ENCODE measurements at places on chromosomes 3 and 15. TPM values are rescaled to one million over a fixed set of nuclear protein-coding genes. Genes with fewer than 3 reads are reported as not detected.

- no peak for DNase-seq
Observed at GRCh38 chr15:95459273-95459672, 871.2 kb upstream of the NR2F2 start.

DNA sequence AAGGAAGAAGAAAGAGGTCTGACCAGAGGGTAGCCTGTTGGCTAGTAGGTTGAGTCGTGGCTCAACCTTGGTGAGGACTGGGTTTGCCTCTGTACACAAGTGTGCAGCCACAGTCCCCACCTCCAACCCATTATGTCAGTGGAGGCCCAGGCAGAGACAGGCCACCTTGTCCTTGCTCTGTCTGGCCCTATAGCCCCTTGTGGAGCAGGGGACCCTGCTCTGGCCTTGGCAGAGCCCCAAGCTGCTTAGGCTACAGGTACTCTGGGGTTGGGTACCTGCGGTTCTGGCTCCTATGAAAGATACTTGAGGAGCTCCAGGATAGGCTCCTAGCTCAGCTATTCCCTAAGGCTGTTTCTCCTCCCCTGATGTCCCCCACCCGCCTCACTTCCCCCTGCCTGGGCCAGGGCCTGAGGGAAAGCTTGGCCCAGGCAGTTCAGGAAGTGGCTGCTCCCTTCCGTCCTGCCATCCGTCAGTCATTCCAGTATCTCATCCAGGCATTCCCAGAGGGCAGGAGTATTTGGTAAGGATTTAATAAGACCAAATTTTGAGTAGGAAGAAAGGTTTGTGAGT lies 44.0 kb downstream of the FGD5 start:
- no peak for DNase-seq

GRCh38 chr3:196192036-196192523 lies 19.1 kb downstream of the ZDHHC19 start:
- no peak for DNase-seq

DNA sequence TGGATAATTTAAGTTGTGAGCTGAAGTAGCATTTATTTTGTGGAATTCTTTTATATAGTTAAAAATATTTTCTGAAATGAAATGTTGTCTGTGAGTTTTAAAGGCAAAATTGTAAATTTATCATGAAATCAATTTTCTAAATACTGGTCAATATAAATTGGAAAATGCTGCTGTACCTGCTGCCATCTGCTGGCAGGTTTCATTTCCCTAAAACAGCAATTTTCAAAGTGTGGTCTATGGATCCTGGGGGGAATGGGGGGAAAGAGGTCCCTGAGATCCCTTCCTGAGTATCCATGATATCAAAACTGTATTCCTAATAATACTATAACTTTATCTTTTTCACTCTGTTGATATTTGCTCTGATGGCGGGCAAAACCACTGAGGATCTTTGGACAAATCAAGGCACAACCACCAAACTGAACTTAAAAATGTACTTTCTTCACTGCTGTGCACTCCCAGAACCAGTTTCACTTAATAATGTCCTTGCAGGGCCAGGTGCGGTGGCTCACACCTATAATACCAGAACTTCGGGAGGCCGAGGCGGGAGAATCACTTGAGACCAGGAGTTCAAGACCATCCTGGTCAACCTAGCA lies 17.2 kb upstream of the CCR4 start:
- DNase-seq: no peak

GRCh38 chr15:28017423-28017924 lies 81.6 kb downstream of the OCA2 start:
- DNase-seq: no peak

The CD276 gene
- total RNA-seq: 153 TPM

The PRR20G gene
- total RNA-seq: not detected

The MRPL47 gene
- total RNA-seq: 54.1 TPM

The CTNNB1 gene
- 406 TPM for total RNA-seq

The CHRNA5 gene
- 4.7 TPM for total RNA-seq

The BCHE gene
- 6.6 TPM for total RNA-seq

The DPPA4 gene
- not detected for total RNA-seq

All from kidney epithelial cell (primary cell).